GM10248 (cell line): ENCODE measurements at places on chromosomes 13 and 19.

GRCh38 chr19:3466635-3467034 lies 13.7 kb downstream of the SMIM24 start:
- no peak for DNase-seq

- DNase-seq: no peak
These were observed 35.8 kb upstream of the CEACAM21 start for GRCh38 chr19:41540041-41540695.

- no peak for DNase-seq
These were observed 253.6 kb upstream of the DACH1 start for GRCh38 chr13:72120632-72121031.

DNA sequence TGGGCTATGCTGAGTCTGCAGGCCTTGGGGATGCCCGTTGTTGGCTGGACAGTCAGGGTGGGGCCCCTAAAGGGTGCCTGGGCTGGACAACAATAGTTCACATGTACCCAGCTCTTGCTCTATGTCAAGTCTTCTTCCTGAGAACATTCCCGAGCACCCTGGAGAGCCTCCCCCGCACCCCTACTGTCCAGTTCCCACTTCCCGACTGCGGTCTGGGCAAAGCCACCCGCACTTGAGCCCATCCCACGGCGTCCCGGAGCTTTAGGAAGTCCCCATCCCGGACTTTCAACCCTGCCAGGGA lies 1.1 kb upstream of the MPND start:
- DNase-seq: no peak
